ENCODE measurements at places on chromosomes 5 and 9.

GRCh38 chr5:88142886-88143692 lies 125.6 kb downstream of the TMEM161B start:
- DNase-seq, result no peak

- DNase-seq, result peak; percentile 39
Measured at GRCh38 chr5:103232393-103232999, 26.1 kb upstream of the MACIR start.

DNA sequence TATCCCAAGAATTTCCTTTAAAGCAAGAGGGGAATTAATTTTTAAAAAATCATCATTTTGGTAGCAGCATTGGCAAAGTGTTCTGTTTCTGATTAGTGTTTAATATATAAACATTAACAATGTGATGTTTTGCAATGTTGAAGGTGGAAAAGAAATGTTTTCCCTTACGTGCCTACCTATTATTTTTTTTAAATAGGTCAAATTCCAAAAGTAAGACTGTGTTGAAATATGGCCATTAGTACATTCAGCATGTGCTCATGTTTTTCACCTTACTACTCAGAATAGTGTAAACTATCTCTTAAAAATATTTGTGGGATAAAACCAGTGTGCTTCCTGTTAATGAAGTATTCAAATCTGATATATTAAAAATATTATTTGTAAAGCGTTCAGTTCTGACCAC lies 3.3 kb downstream of the DOCK8 start:
- DNase-seq, result no peak

- no peak for DNase-seq
Measured at GRCh38 chr5:77312413-77312812, 101.9 kb downstream of the PDE8B start.

DNA sequence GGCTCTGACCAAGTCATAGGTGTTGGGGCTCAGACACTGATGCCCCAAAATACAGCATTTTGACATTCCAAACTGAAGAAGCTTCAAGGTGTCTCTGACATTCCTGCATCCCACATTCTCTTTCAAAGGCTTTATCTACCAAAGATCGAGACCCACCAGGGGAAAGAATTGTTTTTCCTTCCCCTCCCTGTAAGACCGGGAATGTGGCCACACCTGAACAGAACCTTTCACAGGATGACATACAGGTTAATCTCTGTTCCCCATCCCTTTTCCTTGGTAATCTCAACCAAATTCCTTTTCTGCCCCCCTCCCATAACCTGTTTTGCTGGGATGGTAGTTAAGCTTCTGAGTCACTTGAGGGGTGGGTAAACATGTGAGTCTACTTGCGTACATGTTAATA lies 72.3 kb downstream of the IQGAP2 start:
- peak; percentile 46 for DNase-seq

DNA sequence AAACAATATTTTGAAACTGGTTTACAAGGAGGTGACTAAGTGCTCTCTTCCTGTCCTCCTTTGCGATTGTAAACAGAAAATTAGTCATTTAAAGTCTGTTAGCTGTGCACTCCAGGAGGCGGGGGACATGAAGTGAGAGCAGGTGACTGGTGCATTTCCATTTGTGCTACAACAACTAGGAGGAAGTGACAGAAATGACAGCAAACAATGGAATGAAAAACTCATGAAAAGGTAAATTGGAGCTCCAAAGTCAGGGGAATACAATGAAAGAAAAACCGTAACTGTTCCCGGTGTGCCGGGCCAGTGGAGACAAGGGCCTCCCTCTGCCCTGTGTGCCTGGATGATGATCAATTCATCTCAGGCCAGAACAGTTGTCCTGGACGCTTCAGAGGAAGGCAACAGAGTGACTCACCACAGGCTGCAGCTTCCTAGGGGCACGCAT lies 439.9 kb downstream of the GADD45G start:
- DNase-seq, result no peak

DNA sequence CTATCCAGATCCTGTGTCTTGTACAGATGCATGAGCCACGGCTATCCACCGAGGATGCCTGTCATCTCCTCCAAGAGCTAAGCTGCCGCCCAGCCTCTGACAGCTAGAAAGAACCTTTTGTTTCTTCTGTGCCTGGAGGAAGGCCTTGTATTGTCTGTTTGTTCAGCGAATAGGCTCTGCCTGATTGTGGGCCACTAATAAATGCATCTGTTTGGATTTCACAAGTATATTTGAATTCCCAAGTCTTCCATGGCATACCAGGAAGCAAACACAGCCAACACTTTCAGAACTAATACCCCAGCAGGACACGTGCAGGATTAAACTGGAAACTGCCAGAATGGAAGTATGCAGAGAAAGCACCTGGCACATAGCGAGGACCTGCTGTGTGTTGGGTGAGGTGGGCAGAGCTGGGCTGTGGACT lies 92.7 kb upstream of the NEURL1B start:
- no peak for DNase-seq

- no peak for DNase-seq
Measured at GRCh38 chr5:135393691-135394090, 5.3 kb downstream of the MACROH2A1 start.

DNA sequence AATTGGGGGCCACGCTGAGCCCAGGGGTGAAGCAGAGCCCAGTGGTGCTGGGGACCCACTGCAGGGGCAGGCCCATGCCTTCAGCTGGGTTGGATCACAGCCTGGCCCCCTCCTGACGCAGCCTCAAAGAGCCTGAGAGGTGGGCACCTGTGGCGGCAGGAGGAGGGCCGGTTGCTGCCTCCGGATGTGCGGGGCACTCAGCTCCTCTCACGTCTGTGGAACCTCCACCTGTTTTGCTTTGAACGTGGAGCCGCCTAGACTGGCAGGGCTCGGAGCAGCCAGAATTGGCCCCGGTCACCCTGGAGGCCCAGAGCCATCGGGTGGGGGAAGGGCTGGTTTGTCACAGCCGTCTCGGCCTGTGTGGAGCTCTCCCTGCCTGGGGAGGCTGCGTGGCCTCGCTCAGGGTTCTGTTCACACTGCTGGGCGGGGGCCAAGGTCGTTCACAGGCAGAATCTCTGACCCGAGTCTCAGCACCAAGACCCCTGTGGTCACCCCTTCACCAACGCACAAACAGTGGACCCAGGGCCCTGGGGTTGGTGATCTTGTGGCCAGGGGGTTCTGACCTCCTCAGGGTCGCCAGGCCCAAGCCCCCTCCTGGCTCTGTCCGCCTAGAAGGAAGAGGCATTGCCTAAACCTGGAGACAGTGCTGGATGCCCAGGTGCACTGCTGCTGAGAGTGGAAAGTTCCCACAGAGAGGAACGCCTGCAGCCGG lies 9.2 kb upstream of the SLC9A3 start:
- no peak for DNase-seq

- no peak for DNase-seq
Measured at GRCh38 chr9:759983-760736, 81.3 kb upstream of the DMRT1 start.

- no peak for DNase-seq
Measured at GRCh38 chr9:116271991-116272390, 118.4 kb downstream of the PAPPA start.

- no peak for DNase-seq
Measured at GRCh38 chr5:158026304-158027031, 167.5 kb upstream of the CLINT1 start.

GRCh38 chr5:78778538-78778937 lies 130.0 kb upstream of the LHFPL2 start:
- DNase-seq, result no peak

DNA sequence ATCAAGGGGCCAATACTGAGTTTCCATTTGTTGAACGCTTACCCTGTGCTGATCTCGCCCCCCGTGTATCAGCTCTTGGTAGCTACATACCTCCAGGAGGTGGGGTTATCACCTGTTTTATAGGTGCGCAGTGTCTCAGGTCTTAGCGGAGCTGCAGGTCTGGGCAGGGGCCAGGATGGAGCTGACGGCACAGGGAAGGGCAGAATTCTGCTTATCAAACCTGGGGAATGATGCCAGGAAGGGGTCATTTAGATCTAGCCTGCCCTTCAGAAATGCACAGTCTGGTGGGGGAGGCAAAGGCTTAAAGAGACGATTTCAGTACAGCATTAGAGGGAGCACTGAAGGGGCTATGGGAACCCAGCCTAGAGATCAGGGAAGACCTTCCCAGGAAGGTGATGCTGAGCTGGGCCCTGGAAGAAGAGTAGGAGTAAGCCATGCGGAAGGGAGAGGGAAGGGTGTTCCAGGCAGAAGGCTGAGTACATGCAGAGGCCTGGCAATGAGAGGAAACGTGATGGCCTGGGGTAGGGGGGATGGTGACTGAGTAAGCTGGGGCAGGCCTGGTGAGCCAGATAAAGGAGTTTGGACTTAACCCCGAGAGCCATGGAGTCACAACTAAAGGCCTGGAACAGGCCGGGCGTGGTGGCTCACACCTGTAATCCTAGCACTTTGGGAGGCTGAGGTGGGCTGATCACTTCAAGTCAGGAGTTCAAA lies 31.5 kb downstream of the OLFML2A start:
- DNase-seq, result no peak

Data from Caco-2 (cell line).